ENCODE measurements at places on chromosomes 11 and 22. TPM values are rescaled to one million over a fixed set of nuclear protein-coding genes. Genes with fewer than 3 reads are reported as not detected.

DNA sequence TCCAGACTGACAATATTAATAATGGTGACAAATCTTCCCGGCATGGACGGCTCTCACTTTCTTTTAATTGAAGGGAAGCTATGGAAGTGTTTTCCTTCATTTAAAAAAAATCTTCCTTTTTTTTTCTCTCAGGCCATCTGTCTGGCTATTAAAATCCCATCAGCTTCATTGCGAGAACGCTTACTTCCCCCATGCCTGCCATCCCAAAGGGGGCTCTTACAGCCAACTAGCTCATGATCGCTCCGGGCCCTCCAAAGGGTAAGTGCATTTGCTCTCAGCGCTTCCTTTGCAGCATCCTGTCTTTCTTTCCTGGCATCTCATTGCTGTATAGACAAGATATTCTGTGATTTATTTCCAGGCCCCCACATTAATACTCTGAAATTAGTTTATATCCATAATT lies 20.7 kb downstream of the CACNG2 start:
- no peak for DNase-seq

- DNase-seq: no peak
These were observed 46.9 kb downstream of the C11orf96 start for GRCh38 chr11:43989162-43989981.

DNA sequence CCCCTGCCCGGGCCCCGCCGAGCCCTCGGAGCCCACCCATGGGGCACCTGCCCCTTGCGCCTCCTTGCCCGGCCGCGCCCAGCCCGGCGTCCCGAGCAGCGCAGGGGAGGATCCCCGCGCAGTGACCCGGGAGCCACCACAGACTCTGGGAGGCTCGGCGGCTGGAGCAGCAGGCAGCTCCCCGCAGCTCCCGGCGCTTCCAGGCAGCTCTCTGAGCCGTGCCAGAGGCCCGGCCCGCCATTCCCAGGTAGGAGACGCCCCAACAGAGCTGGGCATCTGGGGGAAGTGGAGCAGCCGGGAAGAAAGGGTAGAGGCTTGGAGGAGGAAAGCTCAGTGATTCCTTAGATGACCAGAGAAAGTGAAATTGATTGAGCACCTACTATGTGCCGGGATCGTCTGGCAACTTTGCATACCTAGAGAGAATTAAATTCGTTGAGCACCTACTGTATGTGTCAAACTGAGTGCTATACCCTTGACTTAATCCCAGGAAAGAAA lies 670 bp downstream of the RASD2 start:
- no peak for DNase-seq

- DNase-seq: no peak
These were observed 8.1 kb upstream of the GDPD4 start for GRCh38 chr11:77309401-77310085.

DNA sequence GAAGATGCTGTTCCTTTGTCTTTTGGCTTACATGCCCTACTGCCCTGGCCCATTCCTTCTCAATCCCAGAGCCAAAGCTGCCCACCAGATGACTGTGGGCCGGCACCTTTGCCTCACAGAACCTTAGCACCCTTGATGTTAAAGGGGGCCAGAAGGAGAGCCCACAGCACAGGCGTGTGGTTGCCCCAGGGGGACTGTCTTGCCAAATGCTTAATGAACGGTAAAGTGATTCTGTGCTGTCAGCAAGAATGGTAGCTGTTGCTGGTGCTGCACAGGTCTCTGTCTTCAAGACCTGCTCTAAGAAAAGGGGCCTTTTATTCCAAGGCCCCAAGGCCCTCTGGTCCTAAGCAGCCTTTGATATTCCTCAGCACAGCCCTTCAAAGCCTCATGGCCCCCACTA lies 113.3 kb downstream of the MORC2 start:
- no peak for DNase-seq

- peak; percentile 73 for DNase-seq
These were observed 4.5 kb downstream of the GAS2L1 start for GRCh38 chr22:29310863-29311339.

DNA sequence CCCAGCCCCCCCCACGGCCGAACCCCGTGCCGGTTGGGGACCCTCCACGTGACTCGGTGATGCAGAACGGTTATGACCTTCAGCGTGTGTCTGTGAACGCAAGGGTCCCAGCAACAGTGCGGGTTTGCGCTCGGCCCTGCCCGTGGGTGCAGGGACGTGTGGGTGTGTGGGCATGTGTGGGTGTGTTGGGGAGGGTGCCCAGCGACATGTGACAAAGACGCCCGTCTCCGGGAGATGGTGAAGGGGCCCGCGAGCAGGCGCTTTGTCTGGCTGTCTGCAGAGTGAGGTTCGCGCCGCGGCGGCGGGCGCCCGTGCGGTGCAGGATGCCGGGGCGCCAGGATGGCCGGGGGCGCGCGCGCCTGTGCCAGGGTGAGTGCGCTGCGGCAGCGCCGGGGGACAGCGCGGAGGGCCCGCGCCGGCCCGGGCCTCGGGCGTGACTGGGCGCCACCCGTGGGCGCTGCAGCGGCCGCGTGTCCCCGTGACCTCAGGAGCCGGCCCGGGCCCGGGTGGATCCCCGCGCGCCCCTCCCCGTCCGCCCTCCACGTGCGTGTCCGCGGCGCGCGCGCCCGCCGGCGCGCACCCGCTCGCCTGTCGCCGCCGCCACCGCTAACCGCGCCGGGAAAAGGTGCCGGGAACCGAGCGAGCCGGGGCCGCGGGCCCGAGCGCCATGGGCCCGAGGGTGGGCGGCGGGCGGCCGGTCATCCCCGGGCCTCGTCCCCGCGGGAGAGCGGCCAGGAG lies at the start of gene LRFN4:
TSS of gene LRFN4 (plus strand) at position 569 of the 738 bp plus-strand sequence. CDS start 681 bp downstream, outside the sequence.
- no peak for DNase-seq

DNA sequence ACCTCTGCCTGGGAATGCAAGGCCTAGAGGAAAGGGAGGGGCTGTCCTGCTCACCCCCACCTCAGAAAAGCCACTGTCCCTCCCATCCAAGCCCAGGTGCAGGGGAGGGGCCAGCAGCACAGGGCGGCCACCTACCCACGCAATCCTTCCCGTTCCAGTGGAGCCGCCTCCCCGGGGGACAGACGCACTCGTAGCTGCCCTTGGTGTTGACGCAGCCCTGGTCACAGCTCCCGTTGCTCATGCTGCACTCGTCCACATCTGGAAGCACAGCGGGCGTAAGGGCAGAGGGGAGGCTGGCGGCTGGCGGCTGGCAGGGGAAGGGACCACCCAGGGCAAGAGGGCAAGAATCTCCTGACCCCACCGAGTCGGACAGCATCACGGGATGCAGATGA lies 40.3 kb upstream of the TTLL12 start:
- DNase-seq: no peak

- no peak for DNase-seq
These were observed 18.6 kb downstream of the GRAMD4 start for GRCh38 chr22:46638601-46639431.

- no peak for DNase-seq
These were observed 97.1 kb downstream of the ADAMTS15 start for GRCh38 chr11:130545449-130546072.

GRCh38 chr11:106904826-106905225 lies 113.5 kb downstream of the GUCY1A2 start:
- no peak for DNase-seq

DNA sequence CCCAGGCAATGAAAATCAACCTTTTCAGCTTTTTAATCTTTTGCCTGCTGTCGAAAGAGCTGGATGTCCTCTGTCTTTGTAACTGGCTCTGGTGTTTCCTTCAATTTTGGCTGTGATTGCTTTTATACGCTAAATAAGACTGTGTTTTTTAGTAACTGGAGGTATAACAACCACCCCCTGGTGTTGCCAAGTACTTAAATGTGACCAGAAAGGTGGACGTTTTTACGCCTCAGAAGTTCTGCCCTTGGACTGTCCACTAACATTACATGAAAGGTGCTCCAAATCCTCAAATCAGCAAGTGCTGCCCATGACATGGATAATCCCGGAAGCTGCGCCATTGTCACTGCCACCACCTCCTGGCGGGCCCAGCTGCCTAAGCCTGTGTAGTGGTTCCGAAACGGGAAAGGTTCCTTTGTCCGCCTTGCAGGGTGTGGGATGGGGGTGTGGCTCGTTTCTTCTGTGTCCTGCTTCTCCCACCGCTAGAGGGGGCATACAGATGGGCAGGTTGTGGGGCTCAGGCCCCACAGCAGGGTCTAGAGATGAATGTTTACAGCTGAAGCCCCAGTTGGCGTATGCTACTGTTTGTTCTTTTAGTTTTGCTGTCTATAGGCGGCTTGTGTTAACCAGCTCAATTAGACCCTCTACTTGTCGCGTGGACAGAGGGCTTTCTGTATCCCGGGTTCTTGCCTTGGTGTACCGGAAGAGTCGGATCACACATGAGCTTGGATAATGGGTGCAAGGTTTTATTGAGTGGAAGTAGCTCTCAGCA lies 82.2 kb upstream of the SEPTIN5 start:
- peak; percentile 19 for DNase-seq

GRCh38 chr22:36440429-36441002 lies 40.9 kb downstream of the TXN2 start:
- DNase-seq: no peak

DNA sequence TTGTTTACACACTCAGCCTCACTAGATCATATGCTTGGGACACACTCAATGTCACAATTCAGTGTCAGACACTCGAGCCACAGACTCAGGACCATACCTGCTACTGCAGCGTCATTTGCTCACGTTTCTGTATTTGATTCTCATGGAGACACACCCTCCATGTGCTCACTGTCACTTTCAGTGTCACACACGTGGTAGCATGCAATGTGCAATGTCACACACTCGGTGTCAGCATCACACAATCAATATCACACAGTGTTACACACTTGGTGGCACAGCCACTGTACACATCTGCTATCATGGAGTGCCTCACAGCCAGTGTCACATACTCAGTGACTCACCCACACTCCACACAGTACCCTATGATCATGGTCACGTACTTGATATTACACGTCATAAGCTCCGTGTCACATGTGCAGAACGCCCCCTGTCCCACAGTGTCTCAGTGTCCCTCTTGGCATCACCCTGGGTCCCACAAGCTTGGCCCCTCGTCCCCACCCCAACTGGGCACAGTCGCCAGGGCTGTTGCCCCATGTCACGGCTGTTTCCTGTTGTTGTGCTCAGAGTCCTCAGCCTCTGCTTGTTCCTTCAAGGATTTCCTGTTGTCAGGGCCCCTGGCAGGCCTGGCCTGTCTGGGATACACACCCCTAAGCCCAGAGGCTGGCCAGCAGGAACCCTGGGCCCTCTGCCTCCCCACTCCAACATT lies 49.6 kb downstream of the PDE2A start:
- DNase-seq: no peak

GRCh38 chr11:114880442-114880841 lies 202.1 kb downstream of the NXPE2 start:
- no peak for DNase-seq

GRCh38 chr22:22410121-22410520 lies 98.4 kb downstream of the ZNF280B start:
- DNase-seq: no peak

- DNase-seq: no peak
These were observed 1000.3 kb downstream of the BRD1 start for GRCh38 chr22:48827268-48827846.

GRCh38 chr22:46961591-46962295 lies 199.3 kb downstream of the TBC1D22A start:
- no peak for DNase-seq

DNA sequence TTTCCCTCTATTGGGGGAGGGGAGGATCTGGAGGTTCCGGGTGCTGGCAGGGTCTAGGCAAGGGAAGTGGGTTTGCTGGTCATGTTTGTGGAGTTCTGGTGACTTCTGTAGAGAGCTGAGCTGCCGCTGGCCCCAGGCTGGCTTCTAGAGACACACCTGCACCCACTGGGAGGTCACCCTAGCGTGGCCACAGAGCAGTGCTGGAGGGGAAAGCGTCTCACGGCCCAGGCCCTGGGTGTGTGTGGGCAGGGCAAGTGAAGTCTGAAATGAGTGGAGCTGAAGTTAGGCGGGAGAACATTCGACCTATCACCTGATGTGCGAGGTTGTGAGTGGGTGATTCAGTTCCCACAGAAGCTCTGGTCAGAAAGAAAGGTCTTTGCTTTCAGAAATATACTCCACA lies 27.9 kb downstream of the SMIM38 start:
- DNase-seq: no peak

- DNase-seq: peak; percentile 67
These were observed at the start of gene FAM89B for GRCh38 chr11:65572356-65573051. TSS of gene FAM89B (plus strand) at chr11:65572538. CDS start at chr11:65572670, 132 bp downstream.

DNA sequence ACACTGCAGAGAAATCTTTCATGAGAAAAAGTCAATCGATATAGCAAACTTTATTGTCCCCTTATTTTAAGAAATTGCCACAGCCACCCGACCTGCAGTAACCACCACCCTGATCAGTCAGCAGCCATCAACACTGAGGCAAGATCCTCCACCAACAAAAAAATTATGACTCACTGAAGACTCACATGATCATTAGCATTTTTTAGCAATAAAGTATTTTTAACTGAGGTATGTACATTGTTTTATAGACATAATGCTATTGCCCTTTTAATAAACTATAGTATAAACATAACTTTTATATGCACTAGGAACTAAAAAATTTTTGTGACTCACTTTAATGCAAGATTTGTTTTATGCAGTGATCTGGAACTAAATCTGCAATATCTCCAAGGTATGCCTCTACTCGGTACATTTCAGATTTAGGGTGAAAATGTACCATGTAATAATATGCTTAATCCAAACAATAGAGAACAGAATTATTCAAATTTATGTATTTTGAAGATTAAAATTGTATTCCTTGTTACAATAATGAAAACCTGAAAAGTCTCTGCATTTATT lies 79.2 kb upstream of the CEP126 start:
- no peak for DNase-seq

LRRC4C gene
- 0.12 TPM for total RNA-seq

LDHAL6A gene
- not detected for total RNA-seq

C11orf21 gene
- total RNA-seq: not detected

KIF18A gene
- total RNA-seq: 35.1 TPM

IGF2 gene
- total RNA-seq: 0.15 TPM

PRG3 gene
- not detected for total RNA-seq

PACS1 gene
- total RNA-seq: 13.9 TPM

MS4A15 gene
- not detected for total RNA-seq

SLC22A8 gene
- not detected for total RNA-seq

IL10RA gene
- 0.35 TPM for total RNA-seq

MOGAT2 gene
- not detected for total RNA-seq

JOSD1 gene
- total RNA-seq: 49.9 TPM

MMP13 gene
- not detected for total RNA-seq

NRGN gene
- total RNA-seq: not detected

Measured in NCI-H460 (cell line).